Activated CD4-positive, alpha-beta memory T cell treated with anti-CD3 and anti-CD28 coated beads for 36 hours (primary cell): ENCODE measurements at places on chromosomes 4 and X. TPM values are rescaled to one million over a fixed set of nuclear protein-coding genes. Genes with fewer than 3 reads are reported as not detected.

The NEUROG2 gene
- not detected for total RNA-seq

The TCEAL2 gene
- total RNA-seq, result 0.51 TPM

The USP17L30 gene
- total RNA-seq, result not detected

The ANXA10 gene
- not detected for total RNA-seq

DNA sequence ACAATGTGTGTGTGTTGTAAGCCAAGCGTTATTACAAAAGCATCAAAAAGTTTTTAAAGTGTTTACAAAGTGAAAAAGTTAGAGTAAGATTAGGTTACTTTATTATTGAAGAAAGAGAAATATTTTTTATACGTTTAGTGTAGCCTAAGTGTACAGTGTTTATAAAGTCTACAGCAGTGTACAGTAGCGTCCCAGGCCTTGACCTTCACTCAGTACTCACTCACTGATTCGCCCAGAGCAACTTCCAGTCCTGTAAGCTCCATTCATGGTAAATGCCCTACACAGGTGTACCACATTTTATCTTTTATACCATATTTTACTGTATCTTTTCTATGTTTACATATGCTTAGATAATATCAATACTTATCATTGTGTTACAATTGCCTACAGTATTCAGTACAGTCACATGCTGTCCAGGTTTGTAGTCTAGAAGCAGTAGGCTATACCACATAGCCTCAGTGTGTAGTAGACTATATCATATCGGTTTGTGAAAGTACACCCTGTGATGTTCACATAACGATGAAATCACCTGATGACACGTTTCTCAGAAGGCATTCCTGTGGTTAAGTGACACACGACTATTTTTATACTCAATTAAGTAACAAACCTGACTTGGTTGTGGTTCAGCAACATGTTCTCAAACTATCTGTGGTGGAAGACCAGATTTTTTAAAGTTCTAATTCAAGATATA lies 152.0 kb upstream of the EDNRA start:
- DNase-seq, result no peak

- no peak for DNase-seq
Measured at GRCh38 chr4:147096667-147097604, 151.3 kb upstream of the TTC29 start.

GRCh38 chr4:103719105-103719829 lies 518 bp downstream of the TACR3 start:
- no peak for DNase-seq

DNA sequence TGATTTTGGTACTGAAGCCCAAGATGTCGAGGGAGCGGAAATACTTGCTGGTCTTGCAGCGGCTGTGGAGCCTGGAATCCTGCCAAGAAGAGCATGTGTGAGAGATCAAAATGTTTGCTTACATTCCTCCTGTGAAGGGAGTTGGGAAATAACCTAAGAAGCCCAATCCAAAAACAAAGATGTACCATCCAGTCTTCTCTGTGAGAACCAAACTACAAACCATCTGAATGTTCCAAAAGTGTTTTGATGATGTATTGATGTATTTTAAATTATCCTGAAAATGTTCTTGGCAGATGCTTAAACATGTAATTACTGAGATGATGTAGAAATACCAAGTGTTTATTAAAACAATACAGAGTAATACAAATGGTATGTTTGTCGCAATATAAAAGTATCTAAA lies 10.1 kb upstream of the ADH1A start:
- DNase-seq, result no peak
